A673 (cell line): ENCODE measurements at places on chromosomes 16 and 17. TPM values are rescaled to one million over a fixed set of nuclear protein-coding genes. Genes with fewer than 3 reads are reported as not detected.

HSF5 gene
- total RNA-seq = 0.06 and 0.17 TPM in 2 replicates

CD68 gene
- total RNA-seq = 1.6 and 1.8 TPM in 2 replicates

CCL2 gene
- 3.7 and 3.9 TPM in 2 replicates for total RNA-seq

MPV17L gene
- total RNA-seq = 6.3 TPM in 2 replicates

TBC1D3G gene
- total RNA-seq = not detected in 2 replicates

CEP95 gene
- total RNA-seq = 66.8 and 72.9 TPM in 2 replicates

CTRB1 gene
- total RNA-seq = not detected in 2 replicates

UBALD1 gene
- total RNA-seq = 36.3 and 36.5 TPM in 2 replicates

CEMP1 gene
- total RNA-seq = not detected in 2 replicates

ANKRD40CL gene
- not detected in 2 replicates for total RNA-seq

DNA sequence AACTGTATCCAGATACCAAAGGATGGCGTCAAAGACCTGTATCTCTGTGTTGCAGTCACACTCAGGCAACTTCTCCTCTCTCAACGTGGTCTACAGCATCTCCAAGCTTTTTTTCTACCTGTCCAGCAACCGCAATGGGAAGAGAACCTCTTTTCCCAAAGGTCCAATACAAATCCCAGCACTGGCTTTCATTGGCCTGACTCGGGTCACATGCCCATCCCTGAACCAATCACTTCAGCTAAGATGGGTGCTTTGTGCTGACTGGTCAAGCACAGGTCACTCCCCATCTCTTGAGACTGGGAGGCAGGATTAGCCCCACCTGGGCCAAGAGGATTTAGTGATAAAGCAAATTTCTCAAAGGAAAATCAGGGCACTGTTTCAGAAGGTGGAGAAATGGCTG, 71.2 kb upstream of the C16orf82 start:
- no peak for DNase-seq

DNA sequence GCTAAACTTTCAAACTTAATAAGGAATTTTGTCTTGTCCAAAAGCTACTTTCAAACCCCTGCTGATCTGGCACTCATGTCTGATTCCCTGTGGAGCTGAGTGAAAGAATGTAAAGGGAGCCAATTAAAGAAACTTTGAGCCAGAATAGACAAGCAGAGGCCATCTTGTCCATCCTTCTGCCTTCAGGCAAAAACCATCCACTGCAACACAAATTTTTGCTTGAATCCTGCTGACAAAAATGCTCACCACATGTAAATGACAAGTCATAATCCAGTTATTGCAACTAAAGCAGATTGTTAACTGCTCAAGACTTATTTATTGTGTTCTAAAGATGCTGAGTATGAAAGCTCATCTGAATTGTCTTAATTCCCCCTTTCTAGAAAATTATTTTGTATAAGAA, 124.0 kb upstream of the HLF start:
- peak; percentile 84 for DNase-seq

GRCh38 chr16:22250522-22250921, 44.4 kb downstream of the EEF2K start:
- DNase-seq = no peak

GRCh38 chr16:4933433-4933832, 3.5 kb downstream of the PPL start:
- no peak for DNase-seq

DNA sequence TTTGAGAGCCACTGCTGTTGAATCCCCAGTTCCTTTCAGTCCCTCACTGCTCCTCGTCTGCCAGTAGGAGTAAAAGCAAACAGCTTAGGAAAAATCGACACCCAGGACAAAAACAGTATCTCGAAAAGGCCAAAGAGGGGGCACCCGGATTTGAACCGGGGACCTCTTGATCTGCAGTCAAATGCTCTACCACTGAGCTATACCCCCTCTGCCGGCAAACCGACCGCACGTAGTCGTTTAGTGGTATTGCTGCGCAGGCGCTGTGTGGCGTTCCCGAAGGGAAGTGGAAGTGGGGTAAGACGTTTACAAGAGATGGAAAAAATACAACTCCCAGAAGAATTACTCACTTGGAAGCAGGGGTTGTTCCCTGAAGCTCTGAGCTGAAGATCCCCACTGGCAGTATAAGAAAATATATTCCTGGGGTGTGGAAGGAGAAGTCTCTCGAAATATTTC, 2.2 kb upstream of the PLXDC1 start:
- peak; percentile 85 for DNase-seq

GRCh38 chr17:18261146-18261515, 669 bp downstream of the MIEF2 start:
- no peak for DNase-seq

- no peak for DNase-seq
Observed at GRCh38 chr16:57775661-57776469, 26.4 kb downstream of the KIFC3 start.

DNA sequence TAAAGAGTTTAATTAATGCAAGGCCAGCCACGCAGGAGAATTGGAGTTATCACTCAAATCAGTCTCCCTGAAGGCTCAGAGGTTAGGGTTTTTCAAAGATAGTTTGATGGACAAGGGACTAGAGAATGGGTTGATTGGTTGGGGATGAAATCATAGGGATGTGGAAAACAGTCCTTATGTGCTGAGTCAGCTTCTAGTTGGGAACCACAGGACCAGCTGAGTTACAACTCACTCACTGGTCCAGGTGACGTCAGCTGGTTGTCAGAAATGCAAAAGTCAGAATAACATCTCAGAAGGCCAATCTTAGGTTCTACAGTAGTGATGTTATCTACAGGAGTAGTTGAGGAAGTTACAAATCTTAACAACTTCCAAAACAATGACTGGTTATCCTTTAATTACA, 47.6 kb downstream of the CPD start:
- no peak for DNase-seq

- peak; percentile 48 for DNase-seq
Observed at GRCh38 chr17:7883781-7884386, 4.7 kb upstream of the CHD3 start.

GRCh38 chr17:70314506-70314905, 145.2 kb downstream of the KCNJ2 start:
- peak; percentile 54 for DNase-seq

- no peak for DNase-seq
Observed at GRCh38 chr16:89145406-89146161, 26.0 kb upstream of the CDH15 start.

DNA sequence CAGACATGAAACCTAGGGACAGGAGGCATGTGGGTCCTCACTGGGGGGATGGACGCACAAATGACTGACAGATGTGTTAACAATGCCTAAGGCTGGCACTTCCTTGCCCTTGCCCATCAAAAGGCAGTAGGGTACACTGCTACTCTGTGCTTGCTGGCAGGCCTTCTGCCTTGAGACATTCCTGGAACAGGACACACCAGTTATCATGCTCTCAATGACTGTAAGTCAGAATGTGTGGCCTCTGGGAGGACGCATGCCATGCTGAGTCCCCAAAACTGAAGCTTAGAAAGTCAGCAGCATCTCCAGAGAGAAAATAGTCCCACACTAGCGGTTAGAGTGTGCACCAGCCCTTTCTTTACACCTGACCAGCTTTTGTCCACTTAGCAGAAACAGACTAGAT, 16.1 kb upstream of the SREBF1 start:
- no peak for DNase-seq

DNA sequence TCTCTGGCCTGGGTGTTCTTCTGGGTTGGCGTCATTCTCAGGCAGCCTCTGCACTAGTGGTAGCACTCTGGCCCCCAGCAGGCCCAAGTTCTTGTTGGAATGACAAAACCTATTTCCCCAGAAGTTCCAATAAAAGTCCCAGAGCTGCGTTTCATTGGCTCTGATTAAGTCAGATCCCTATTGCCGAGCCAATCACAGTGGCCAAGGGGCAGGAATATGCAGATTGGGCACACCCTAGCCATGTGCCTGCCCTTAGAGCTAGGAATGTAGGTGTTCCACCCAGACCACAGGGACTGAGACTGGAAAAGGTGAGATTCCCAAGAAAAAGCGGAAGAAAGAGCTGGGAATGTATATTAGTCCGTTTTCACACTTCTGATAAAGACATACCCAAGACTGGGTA, 44.9 kb upstream of the POLR3E start:
- DNase-seq = no peak
